ENCODE measurements at places on chromosomes 3 and 15. TPM values are rescaled to one million over a fixed set of nuclear protein-coding genes. Genes with fewer than 3 reads are reported as not detected.

DNA sequence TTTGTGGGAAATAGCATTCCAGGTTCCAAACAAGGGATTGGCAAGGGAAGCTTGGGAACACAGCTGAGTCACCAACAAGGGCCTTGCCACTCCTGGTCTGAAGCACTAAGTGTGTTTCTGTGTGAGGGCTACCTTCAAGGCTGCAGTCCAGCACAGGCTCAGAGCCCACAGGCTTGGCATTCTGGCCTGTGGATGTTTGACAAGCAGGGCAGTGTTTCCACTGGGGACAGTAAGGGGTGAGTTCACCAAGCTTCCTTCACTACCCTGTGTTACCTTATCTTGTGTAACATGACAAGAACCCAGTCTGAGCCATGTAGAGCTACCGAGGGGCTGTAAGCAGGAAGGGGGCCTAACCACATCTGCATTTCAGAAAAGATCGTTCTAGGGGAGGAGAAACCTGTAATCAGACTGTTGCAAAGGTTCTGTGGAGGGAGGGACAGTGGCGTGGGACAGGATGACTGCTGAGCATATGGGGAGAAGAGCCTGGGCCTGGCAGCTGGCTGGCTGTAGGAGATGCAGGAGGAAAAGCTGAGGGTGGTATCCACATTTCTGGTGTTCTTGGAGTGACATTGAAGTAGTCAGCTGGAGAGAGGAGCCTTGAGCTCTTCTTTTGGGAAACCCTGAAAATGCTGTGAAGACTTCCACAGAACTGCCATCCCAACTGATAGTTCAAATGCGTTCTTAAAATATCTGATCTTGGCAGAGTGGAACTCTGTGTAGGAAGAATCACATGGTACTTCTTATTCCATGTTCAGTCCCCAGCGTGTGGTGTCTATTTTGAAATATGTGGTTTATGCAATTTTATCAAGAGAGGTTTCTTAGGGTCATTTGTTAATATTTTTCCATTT lies 61.3 kb downstream of the CTDSPL start:
- DNase-seq, result no peak

DNA sequence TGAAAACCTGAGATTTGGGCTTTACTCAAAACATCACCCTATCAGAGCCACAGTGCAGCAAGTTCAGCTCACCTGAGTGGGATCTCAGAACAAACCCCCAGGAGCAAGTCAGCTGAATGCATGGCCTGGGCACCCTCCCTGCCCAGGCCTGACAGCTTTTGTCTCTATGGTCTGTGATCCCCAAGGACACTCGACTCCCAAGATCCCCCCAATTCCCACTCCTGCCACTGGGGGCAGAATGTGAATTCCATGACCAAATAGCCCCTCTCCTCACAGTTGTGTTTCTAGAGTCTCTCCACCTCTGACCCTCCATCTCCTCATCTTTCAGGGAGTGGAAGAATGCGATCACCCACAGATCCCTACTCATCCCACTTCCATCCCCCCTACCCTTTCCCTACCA lies 58.9 kb downstream of the ZNF445 start:
- no peak for DNase-seq

DNA sequence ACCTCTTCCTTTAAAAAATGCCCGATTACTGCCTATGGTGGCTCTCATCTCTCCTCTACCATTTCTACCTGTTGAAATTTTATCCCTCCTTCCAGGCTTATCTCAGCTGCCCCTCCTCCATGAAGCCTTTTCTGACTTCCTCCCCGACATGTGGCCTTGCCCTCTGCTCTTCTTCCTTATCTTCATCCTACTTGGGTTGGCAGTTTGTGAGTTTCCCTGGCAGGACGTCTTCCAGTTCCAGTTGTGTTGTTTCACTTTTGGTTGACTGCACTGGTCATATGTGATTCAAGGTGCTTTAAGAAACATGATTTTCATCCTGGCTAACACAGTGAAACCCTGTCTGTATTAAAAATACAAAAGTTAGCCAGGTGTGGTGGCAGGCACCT lies 4.4 kb downstream of the DLL4 start:
- no peak for DNase-seq

- DNase-seq, result no peak
Measured at GRCh38 chr3:50003824-50004223, 63.9 kb downstream of the RBM6 start.

DNA sequence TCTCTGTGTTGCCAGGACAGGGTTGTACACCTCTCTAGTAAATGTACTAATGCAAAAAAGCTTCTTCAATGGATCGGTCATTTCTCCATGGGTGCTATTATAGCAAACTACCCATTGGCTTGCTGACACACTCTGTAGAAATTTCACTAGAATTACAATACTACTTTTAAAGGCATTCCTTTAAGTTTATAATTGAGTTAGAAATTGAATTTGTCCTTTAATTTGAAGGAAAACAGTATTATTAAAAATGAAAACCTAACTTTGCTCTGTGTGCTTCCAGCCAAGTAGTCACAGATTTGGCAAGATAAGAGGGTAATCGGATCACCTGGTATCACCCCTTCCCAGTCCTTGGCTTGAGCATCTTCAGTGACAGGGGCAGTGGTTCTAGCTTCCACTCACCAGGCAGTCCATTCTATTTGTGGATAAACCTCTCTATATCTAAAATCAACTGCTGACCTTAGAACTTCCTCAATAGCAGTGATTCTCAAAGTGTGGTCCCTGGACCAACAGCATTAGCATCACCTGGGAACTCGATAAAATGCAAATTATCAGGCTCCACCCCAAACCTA lies 93.2 kb downstream of the GHSR start:
- DNase-seq, result no peak

DNA sequence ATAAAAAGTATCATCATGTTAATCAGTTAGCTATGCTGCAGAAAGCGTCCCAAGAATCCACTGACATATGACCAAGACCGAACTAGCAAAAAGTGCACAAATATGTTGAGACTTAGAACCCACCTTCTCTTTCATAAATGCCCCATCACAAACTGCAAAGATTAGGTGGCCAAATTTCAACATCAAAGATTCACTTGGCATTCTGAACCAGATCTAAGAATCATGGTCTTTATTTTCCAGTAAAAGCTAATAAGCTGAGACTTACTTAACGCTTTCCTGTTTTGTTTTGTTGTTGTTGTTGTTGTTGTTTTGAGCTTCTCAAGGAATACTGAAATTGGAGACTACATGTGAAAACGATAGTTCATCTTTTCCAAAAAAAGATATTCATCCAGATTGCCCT lies 62.4 kb downstream of the ZBTB20 start:
- DNase-seq, result no peak

The IVD gene
- total RNA-seq, result 10.8 TPM

The ATP8B4 gene
- 0.34 TPM for total RNA-seq

Measured in A172 (cell line).